ENCODE measurements at places on chromosomes 2 and 18.

GRCh38 chr18:13406049-13406615 lies 187.6 kb downstream of the LDLRAD4 start:
- DNase-seq, result no peak

DNA sequence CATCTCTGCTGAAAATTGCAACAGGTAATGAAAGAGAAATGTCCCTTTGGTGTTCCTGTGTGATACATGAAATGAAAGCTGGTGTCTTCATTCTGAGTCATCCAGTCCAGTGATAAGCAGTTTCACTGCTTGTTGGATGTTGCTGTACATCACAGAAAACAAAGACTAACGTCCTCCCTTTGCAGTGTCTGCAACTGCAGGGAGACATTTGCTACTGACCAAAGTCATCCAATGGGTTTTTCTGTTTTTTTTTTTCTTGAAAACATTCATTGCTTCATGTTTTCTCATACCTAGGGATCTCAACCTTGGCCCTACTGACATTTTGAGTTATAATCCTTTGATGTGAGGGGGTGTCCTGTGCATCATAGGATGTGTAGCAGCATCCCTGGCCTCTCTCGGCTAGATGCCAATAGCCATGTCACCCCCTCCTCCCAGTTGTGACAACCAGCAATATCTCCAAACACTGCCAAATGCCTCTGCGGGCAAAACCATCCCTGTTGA lies 63.6 kb upstream of the FZD5 start:
- DNase-seq, result no peak

GRCh38 chr2:101486258-101486701 lies 11.4 kb upstream of the RFX8 start:
- DNase-seq, result no peak

GRCh38 chr2:227295806-227296205 lies 29.2 kb upstream of the MFF start:
- DNase-seq, result no peak

DNA sequence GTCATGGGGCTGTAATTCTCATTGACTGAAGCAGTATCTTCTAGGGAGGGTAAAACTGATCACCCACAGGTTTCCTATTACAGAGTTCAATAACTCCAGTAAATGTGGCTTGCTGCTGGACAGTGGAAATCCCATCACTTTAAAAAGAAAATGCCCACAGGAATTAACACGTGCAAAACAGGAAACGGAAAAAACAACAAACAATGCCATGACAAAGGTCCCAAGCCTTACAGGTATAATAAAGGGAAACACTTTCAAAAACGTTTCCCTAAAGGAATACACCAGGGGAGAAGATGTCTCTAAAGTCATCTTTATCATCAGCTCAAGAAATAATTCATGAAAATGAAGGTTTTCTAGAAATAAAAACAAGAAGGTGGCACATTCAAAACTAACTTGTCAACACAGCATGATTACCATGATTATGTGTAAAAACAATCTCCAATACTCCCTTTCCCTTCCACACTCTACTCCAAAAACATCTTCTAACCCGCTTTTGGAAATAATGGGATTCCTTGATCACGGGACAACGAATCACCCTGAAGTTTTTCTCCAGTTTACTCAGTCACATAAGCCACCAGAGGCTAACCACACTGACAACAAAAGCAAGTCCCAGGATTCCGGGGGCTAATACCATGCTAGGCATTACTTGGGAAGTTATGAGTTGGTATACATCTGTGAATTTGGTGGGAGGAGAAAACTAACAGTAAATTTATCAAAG lies 167.9 kb downstream of the TCF4 start:
- DNase-seq, result no peak

GRCh38 chr18:31498574-31499524 lies 872 bp downstream of the DSG2 start:
- no peak for DNase-seq
